ENCODE measurements at places on chromosomes 12 and 14. TPM values are rescaled to one million over a fixed set of nuclear protein-coding genes. Genes with fewer than 3 reads are reported as not detected.

DNA sequence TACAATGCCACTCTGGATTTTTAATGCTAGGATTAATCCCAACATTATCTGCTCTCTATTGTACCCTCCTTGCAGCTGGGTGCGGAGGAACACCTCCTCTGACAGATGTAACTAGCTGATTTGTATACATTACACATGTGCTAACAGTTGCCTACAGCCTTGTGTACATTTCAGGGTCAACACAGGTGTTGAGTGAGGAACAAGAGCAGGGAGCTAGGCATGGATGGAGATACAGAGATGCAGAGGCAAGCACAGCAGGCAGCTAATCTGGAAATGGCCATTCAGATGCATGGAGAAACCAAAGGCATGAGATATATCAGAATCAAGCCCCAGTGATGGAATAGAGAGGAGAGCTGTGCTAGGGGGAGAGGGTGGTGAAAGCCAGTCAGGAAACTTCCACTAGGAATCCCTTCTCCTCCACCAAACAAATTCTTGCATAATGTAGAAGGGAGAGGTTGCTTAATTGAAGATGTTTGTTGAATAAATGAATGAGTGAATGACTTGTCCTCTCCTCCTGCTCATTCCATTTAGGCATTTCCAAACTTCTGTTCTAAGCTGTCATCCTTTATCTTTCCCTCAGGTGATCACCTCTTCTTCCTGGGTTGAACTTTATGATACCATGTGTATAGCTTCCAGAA, 313.2 kb downstream of the ATP23 start:
- no peak for DNase-seq

DDX11 gene
- total RNA-seq = 27.7 TPM

STX2 gene
- 19.0 TPM for total RNA-seq

DNA sequence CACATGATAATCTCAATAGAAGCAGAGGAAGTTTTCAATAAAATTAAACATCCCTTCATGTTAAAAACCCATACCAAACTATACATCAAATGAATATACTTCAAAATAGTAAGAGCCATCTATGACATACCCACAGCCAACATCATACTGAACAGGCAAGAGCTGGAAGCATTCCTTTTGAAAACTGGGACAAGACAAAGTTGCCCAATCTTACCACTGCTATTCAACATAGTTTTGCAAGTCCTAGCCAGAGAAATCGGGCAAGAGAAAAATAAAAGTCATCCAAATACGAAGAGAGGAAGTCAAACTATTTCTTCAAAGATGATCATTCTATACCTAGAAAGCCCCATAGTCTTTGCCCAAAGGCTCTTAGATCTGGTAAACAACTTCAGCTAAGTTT, 454.7 kb upstream of the PRICKLE1 start:
- no peak for DNase-seq

GRCh38 chr14:92973261-92973797, 50.4 kb downstream of the CHGA start:
- peak; percentile 62 for DNase-seq

DNA sequence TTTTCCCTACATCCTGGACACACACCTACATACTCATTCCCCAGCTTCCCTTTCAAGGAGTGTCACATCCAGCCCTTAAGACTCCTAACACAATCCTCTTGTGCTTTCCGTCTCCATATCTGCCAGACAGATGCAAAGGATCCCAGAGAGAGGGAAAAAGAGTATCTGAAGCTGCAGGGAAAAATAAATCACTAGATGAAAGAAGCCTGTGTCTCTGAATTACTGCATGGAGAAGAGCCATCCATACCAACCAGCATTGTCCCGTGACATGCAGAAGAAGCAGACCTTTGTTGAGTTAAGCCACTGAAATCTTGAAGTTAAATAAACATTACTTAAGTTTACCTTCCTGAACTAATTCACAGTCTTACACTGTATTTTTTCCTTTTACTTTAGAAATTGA, 54.6 kb downstream of the GTF2A1 start:
- no peak for DNase-seq

ETFBKMT gene
- total RNA-seq = 1.9 TPM
